Liver (tissue), 10 donors: ENCODE measurements at places on chromosomes 5 and 9.

DNA sequence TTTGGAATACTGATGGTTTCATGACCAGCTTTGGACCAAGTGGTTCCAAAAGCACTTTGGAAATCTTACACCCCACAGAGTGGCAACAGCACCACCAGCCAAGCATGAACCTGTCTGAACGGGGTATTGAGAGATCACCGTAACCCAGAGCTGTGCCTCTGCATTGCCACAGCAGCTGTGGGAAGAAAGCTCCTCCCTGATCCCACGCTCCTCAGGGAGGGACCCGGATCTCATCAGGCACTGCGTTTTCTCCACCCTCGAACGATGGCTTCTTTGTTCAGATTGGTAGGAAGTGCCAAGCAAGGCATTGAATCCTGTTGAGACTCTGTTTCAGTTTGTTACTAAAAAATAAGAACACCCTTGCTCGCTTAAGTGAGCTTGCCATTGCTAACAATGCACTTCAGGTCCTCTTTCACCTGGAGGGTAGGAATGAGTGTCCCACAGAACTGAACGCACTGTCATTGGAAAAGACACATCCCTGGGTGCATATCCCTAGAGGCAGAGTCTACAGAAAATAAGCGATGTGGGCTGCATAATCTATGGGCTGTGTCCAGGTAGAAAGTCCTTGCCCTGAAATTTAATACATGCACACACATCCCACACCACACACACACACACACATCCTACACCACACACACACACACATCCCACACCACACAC, 118.0 kb upstream of the ICE1 start:
- no peaks in the 10 kb centered on the region for H3K27me3 ChIP-seq
- H3K27ac ChIP-seq, result no peak overlapping the region

GRCh38 chr9:128828719-128829452, 708 bp downstream of the SPOUT1 start:
- peaks cover 31% of the 10 kb centered on the region for H3K4me1 ChIP-seq
- DNase-seq, result no peak
- peaks cover 33% of the 10 kb centered on the region for H3K36me3 ChIP-seq
- peak overlapping the region; percentile 79 for H3K4me3 ChIP-seq
- H3K27ac ChIP-seq, result peak overlapping the region; percentile 65

GRCh38 chr5:136061630-136062365, 33.0 kb downstream of the TGFBI start:
- H3K27ac ChIP-seq, result peak overlapping the region; percentile 9
- H3K4me1 ChIP-seq, result peaks cover 26% of the 10 kb centered on the region
- no peak overlapping the region for H3K4me3 ChIP-seq

- no peaks in the 10 kb centered on the region for H3K36me3 ChIP-seq
- no peak overlapping the region for H3K4me3 ChIP-seq
- no peaks in the 10 kb centered on the region for H3K4me1 ChIP-seq
Measured at GRCh38 chr9:27505744-27506161, 18.3 kb upstream of the IFNK start.

DNA sequence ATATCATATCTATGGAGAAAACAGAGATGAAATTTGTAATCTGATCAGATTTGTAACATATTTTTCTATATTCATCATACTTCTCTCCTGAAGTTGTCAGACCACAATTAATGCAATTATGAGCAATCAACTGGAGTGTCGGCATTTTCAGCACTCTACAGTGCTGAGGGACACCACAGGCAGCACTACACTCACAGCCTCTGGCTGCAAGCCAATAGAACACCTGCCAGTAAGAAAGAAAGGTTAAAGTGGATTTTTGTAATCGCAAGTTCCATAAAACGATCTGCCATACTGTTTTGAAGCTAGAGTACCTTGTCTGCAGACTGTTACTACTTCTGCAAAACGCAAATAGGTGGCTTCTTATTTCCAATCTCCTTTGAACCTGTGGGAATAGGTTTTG, 147.6 kb downstream of the ADAMTS6 start:
- no peaks in the 10 kb centered on the region for H3K27me3 ChIP-seq
- H3K36me3 ChIP-seq, result no peaks in the 10 kb centered on the region
- H3K4me3 ChIP-seq, result no peak overlapping the region
- no peak for DNase-seq
- no peak overlapping the region for H3K27ac ChIP-seq

GRCh38 chr5:132308701-132309100, 14.5 kb downstream of the SLC22A4 start:
- H3K27me3 ChIP-seq, result no peaks in the 10 kb centered on the region
- no peak overlapping the region for H3K27ac ChIP-seq
- no peak for DNase-seq
- no peaks in the 10 kb centered on the region for H3K4me1 ChIP-seq

- no peaks in the 10 kb centered on the region for H3K36me3 ChIP-seq
- peaks cover 36% of the 10 kb centered on the region for H3K4me1 ChIP-seq
- peak overlapping the region; percentile 11 for H3K27ac ChIP-seq
- DNase-seq, result no peak
- no peaks in the 10 kb centered on the region for H3K27me3 ChIP-seq
Measured at GRCh38 chr9:131727795-131728545, 11.9 kb downstream of the RAPGEF1 start.

- DNase-seq, result no peak
- H3K4me3 ChIP-seq, result no peak overlapping the region
- peaks cover 2% of the 10 kb centered on the region for H3K4me1 ChIP-seq
- H3K27me3 ChIP-seq, result no peaks in the 10 kb centered on the region
- no peak overlapping the region for H3K27ac ChIP-seq
Measured at GRCh38 chr5:146745931-146746577, 132.5 kb downstream of the PPP2R2B start.

DNA sequence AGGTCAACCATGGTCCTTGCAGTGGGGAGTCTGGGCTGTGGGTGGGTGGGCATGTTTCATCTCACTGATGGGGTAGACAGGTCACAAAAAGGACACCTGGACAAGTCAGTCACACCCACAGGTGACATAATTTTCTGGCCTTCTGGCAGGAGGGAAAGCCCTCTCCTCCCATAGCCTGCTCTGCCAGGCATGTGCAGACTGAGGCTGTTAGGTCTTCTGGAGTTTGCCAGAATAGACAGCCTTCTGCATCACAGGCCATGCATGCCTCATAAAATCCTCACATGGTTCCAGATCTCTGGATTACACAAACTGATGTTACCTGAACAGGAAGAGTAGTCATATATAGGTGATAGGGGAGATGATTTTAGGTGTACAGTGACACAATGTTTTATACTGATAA, 49.1 kb downstream of the ARHGAP26 start:
- H3K4me3 ChIP-seq, result no peak overlapping the region
- no peaks in the 10 kb centered on the region for H3K36me3 ChIP-seq
- H3K4me1 ChIP-seq, result peaks cover 70% of the 10 kb centered on the region

DNA sequence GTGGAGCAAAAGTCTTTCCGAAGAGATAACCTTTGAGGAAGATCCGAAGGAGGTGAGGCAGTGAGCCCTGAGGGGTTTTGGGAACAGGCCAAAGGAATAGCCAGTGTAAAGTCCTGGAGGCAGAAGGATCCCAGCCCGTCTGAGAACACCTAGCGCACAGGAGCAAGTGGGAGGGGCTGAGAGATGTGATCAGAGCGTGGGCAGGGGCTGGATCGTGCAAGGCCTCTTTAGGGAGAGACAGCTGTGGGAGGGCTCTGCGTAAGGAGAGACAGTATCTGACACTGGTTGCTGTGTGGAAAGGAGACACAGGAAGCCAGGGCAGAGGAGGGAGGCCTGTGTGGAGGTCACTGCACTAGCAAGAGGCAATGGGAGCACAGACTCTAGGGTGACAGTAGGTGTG, 68.2 kb downstream of the BARX1 start:
- H3K4me1 ChIP-seq, result no peaks in the 10 kb centered on the region
- H3K36me3 ChIP-seq, result no peaks in the 10 kb centered on the region
- H3K27me3 ChIP-seq, result no peaks in the 10 kb centered on the region
- H3K27ac ChIP-seq, result no peak overlapping the region

GRCh38 chr5:172055996-172056395, 49.6 kb upstream of the FBXW11 start:
- H3K4me1 ChIP-seq, result no peaks in the 10 kb centered on the region
- H3K4me3 ChIP-seq, result no peak overlapping the region
- H3K36me3 ChIP-seq, result peaks cover 9% of the 10 kb centered on the region
- no peak for DNase-seq
- no peak overlapping the region for H3K27ac ChIP-seq
